ENCODE measurements at places on chromosomes 1 and 21.

GRCh38 chr1:40620150-40620549, 45.3 kb downstream of the RIMS3 start:
- no peak for DNase-seq

- no peak for DNase-seq
These were observed 58.9 kb downstream of the SWT1 start for GRCh38 chr1:185215911-185216310.

DNA sequence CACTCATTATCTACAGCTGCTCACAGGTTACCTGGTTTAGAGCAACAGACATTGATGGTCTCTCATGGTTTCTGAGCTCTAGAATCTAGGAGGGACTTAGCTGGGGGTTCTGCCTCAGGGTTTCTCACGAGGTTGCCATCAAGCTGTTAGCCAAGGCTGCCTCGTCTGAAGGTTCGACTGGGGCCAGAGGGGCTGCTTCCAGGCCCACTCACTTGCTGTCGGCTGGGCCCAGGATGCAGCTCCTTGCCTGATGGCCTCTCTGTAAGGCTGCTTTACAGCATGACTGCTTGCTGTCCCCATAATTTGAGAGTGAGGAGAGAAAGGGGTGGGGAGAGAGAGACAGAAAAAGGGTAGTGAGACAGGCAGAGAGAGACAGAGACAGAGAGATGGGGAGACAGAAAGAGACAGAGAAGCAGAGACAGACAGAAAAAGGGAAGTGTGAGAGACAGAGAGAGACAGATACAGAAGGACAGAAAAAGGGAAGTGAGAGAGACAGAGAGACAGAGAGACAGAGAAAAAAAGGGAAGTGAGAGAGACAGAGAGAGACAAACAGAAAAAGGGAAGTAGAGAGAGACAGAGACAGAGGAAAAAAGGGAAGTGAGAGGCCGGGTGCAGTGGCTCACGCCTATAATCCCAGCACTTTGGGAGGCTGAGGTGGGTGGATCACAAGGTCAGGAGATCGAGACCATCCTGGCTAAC, 106.8 kb upstream of the C1orf174 start:
- no peak for DNase-seq

DNA sequence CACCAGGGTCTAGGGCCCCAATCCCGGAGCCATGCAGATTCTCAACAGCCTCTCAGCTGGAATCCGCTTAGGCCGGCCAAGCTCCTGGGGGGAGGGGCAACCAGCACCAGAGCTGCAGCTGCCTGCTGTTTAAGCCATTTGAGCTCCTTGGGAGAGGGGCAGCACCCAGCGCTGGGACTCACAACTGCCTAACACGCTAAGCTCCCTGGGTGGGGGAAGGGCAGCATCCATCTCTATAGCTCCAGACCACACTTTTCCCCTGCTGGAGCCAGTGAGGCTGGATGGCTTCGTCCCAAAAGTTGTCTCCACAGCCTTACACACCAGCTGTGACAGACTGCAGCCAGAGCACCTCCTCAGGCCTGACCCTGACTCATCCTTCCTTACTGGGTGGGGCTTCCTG, 6.9 kb upstream of the PTGFR start:
- no peak for DNase-seq

DNA sequence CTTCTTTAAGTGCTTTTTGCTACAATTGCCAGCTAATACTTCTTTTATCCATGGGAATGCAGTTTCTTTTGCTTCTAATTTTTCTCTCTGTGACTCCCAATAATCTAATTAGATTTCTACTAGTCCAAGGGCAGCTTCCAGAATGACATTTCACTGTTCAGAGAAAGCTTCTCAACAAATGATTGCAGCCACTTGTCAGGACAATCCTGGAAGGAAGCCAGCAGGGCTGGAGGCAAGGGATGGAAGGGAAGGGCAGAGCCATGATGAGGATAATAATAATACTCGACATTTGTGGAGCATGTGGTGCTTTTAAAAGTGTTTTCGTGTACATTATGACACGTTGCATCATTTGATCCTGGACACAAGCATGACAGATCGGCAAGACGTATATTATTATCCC, 19.4 kb downstream of the F11R start:
- DNase-seq = no peak

DNA sequence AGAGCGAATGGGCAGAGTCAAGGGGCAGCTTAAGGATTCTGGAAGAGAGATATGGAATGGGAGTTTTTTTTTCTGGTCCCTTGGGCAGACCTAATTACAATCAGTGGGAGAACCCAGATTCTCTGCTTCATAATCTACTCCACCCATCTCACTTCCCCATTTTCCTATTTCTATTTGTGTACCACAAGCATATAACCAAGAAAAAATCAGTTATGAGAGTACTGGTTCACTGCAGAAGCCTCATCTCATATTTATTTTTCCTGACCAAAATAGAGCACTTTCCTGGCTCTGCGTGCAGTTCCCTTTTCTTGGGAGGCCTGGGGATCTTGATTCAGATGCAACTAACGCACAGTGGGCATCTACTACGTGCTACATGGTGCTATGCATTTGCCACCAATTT, 82.2 kb upstream of the SLFNL1 start:
- DNase-seq = no peak

DNA sequence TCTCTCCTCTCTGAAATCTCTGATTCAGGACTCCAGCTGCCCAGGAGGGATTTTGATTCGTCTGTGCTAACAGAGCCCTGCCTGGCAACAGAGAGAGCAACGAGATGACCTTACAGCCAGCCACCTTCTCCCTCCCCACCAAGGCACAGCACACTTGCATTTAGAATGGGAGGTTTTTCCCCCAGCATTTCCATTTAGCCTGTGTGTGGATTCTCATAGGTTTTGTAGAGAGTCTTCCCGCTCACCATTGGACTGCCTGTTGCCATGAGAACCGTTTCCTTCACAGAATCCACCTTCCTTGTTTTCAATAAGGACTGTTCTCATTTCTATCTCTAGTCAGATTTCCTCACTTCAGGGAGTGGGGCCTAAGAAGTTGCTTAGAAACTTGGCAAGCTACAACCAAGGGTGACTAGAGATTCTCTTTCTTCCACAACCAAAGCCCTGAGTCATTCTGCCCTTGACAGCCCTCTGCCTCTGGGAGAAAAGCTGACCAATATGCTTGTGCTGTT, 5.8 kb upstream of the IKBKE start:
- DNase-seq = no peak

- no peak for DNase-seq
These were observed 33.2 kb upstream of the BTG2 start for GRCh38 chr1:203271962-203272632.

DNA sequence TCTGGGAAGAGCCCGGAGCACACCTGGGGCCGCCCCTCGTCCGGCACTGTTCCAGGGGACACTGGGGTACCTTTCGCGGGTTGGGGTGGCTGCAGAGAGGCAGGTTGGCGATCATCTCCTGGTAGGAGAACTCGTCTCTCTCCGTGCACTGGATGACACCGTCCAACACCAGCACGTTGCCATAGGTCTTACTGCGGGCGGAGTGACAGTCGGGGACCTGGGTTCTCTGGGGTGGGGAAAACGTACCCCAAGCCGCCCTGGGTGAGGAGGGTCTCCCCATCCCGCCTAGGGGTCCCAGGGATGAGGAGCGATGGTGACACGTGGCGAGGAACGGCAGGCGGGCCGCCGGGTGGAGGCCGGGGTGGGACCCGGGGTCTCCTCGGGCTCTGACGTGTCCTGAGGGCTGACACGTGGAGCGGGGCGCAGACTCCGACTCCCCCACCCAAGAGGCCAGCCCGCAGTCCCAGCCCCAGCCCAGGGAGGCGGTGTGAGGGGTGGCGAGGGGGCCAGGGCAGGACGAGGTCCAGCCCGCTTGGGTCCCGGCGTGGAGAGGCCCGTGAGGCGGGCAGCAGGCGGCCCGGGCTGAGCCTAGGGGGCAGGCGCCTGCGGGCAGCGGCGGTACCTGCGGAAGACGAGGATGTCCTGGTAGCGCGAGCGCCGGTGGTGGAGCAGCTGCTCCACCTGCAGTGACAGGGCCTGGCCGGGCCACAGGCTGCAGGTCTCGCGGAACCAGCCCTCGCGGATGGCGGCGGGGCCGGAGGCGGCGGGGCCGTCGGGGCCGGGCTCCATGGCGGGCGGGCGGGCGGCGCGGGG, 457 bp downstream of the SRM start:
- DNase-seq = no peak

DNA sequence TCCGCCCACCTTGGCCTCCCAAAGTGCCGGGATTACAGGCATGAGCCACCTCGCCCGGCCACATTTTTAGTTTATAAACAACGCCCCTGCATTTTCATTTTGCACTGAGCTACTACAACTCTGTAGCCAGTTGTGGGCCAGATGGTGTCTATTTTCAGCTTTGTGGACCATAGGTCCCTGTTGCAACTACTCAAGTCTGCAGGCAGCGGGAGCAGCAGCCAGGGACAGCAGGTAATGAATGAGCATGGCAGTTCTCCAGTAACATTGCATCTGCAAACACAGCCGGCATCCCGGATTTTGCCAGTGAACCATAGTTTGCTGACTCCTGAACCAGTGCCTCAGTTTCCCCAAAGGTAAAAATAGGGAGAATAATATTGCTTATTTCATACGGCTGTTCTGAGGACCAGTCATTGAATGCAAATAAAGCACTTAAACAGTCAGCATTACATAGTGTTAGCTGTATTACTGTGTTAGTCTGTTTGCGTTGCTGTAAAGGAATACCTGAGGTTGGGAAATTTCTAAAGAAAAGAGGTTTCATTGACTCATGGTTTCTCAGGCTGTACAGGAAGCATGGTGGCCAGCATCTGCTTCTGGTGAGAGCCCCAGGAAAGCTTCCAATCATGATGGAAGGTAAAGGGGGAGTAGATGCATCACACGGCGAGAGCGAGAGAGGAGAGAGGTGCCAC, 65.5 kb upstream of the SLC45A1 start:
- DNase-seq = no peak

- no peak for DNase-seq
These were observed 40.2 kb downstream of the DUSP10 start for GRCh38 chr1:221701570-221702186.

GRCh38 chr21:33572350-33572749, 16.1 kb downstream of the DONSON start:
- no peak for DNase-seq

GRCh38 chr1:155984341-155984740, 6.0 kb upstream of the ARHGEF2 start:
- no peak for DNase-seq

GRCh38 chr1:111602302-111602701, 17.3 kb upstream of the RAP1A start:
- no peak for DNase-seq

DNA sequence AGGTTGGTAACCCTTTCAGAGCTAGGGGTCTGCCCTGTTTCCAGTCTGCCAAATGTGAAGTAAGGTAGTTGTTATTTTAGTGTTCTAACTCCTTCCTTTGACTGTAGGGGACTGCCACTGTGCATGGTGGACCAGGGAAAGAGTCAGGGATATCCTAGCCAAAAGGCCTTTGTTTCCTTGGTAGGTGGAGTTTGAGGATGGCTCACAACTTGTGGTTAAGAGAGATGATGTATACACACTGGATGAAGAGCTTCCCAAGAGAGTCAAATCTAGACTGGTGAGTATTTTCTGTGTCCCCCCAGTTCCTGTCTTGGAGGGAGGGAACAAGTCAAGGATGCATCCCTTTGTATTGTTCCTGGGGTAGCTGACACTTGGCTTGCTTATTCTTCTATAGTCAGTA, 3.5 kb upstream of the ST3GAL3 start:
- no peak for DNase-seq
